ENCODE measurements at places on chromosomes 7 and 10.

DNA sequence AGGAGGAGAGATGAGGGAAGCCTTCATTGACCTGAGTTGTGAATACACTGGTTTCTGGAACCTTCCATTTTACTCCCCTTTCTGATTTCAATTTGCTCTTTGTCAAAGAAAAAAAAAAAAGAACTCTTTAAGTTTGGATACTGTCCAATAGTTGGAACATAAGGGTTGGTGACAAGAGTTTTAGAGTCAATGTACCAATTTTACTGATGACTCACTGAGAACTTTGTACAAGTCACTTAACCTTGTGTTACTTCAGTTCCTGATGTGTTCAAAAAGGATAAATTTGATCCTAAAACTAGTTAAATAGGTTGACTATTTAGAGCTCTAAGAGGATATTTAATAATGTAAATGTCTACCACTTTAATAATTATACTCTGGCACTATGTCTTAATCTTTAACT lies 4.1 kb upstream of the CDK14 start:
- no peak for DNase-seq

DNA sequence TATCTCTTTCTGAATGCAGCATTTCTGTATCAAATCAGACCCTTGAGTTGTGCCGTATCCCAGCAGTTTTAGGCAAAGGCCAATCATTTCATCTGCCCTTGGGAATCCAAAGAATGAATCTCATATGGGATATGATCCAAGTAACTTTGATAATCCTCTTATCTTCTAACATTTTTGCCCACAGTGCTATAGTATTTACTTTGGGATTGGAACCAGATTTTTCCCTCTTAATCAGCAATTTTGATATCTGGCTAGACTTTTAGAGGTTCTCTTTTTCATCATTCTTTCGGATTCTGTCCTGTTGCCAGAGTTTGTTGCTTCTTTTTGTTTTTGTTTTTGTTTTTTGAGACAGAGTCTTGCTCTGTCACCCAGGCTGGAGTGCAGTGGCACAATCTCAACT lies 118.0 kb downstream of the NRF1 start:
- DNase-seq, result no peak

DNA sequence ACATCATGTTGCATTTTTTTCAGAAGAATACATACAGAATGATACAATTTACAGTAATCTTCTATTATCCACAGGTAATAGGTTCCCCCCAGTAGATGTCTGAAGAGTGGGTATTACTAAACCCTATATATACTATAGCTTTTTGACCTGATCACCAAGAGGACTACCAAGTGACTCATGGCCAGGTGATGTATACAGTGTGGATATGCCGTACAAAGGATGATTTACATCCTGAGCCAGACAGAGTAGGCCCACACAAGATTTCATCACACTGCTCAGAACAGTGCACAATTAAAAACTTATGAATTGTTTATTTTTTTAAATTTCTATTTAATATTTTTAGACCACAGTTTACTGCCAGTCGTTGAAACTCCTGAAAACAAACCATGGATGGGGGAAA lies 70.6 kb downstream of the STEAP1B start:
- DNase-seq, result no peak

- peak; percentile 81 for DNase-seq
These were observed 6.7 kb downstream of the ATP6V1F start for GRCh38 chr7:128869138-128869943.

DNA sequence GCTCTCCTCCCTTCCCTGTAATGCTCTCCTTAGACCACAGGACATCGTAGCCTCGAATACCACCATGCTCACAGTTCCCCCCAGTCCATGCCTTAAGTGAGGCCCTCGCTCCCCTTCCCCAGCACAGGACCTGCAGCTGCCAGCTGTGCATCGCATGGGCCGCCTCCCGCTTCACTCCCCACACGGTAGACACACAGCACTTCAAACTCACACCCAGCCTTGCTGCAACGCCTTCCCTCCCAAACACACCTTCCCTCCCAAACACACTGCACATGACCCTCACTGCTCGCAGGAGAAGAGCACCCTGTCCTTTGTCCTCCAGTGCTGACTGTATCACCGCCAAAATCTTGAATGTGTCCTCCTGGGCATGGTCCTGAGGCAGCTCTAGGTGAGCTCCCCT lies 42.6 kb downstream of the COBL start:
- DNase-seq, result no peak

DNA sequence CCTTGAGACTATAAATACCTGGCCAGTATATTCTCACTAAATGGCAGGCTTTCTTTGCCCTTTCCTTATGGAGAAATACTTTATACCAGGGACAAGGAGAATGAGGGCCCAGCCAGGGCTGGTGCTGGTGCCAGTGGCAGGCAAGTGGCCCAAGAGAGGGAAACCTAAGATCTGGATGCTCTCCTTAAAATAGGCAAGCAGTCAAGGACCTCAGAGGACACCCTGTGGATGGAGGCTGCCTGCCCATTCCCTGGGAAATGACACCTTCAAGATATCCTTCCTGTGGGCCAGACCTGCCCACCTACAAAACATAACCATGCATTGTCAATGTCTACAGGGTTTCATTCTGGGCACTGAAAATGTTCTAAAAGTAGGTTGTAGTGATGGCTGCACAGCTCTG lies 29.1 kb downstream of the POLR3A start:
- DNase-seq, result no peak

GRCh38 chr10:57141708-57142107 lies 780.6 kb upstream of the ZWINT start:
- no peak for DNase-seq

- DNase-seq, result no peak
These were observed 662.9 kb downstream of the INHBA start for GRCh38 chr7:41039981-41040380.

- no peak for DNase-seq
These were observed 38.0 kb downstream of the PRKAG2 start for GRCh38 chr7:151838861-151839381.

DNA sequence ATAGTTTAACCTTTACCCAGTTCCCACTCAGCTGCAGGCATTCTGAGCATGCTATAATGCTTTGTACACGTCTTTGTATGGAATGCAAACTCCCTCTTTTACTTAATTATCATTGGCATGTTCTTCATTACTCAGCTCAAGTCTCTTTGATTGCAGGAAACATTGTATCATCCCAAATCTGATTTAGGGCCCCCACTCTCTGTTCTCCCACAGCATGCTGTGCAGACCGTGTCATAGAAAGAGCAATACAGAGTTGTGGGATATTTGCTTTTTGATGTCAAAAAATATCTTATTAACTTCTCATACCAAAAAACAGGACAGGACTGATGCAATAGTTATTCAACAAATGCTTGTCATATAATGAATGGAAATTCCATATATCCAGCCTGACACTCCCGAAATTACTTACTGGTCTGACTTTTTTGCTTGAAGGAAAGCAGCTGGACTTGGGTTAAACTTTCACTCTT lies 1081.5 kb upstream of the C7orf33 start:
- no peak for DNase-seq

GRCh38 chr7:92768501-92769393 lies 67.6 kb downstream of the CDK6 start:
- DNase-seq, result no peak

GRCh38 chr10:93220296-93221170 lies 146.8 kb downstream of the CYP26A1 start:
- no peak for DNase-seq

DNA sequence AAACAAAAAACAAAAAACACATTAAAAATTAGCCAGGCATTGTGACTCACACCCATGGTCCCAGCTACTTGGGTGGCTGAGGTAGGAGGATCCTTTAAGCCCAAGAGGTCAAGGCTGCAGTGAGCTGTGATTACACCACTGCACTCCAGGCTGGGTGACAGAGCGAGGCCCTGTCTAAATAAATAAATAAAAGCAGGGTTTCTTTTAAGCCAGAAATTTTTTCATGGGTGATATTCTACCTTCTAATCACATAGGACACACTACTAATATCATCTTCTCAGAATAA lies 14.2 kb upstream of the SVIL start:
- no peak for DNase-seq

GRCh38 chr7:140600341-140600740 lies 40.3 kb downstream of the DENND2A start:
- DNase-seq, result no peak

GRCh38 chr7:133528796-133529195 lies 275.9 kb downstream of the EXOC4 start:
- DNase-seq, result no peak

DNA sequence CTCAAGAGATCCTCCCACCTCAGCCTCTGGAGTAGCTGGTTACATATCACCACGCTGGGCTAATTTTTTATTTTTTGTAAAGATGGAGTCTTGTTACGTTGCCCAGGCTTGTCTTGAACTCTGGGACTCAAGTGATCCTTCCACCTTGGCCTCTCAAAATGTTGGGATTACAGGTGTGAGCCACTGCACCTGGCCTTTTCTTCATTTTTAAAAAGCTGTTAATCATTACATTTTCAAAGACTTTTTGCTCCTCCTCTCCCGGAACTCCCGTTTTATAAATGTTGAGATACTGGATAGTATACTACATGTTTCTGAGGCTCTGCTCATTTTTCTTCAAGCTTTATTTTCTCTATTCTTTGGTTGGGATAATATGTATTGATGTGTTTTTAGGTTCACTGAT lies 16.4 kb downstream of the AOAH start:
- no peak for DNase-seq

- DNase-seq, result no peak
These were observed 114.0 kb downstream of the RAB18 start for GRCh38 chr10:27618036-27618615.

GRCh38 chr10:77869626-77870420 lies 56.7 kb downstream of the DLG5 start:
- no peak for DNase-seq

DNA sequence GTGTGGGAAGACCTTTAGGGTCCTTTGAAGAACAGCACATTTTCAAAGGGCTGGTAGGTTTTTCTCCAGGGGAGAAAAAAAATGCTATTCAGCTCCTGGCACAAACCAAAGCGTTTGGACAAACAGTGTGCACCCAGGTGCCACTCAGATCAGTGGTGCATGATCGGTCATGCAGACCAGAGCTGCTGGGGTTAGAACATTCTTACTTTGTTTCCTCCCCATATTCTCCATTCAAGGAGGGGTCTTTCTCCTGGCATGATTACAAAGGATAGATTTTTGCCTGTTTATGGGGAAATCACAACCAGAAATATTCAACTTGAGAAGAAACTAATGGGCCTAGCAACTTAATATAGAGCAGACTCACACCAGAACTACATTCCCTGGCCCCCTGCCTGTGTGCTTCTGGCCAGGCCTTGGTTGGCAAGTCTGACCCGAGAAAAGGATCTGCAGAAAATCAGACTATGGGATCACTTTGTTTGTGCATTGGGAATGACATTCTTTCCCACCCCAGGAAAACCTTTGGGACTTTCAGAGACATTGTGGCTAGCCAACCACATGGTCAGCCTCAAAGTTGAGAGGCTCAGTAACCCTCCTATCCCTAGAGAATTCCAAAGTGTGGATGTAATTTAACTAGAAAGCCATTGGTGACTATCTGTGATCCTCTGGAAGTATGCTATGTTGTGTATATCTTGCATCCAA lies 82.3 kb upstream of the FGL2 start:
- no peak for DNase-seq

Measured in ecto neural progenitor cell (in vitro differentiated cells).